Mesenteric fat pad (tissue), 1 donor: ENCODE measurements at places on chromosomes 2 and 18. TPM values are rescaled to one million over a fixed set of nuclear protein-coding genes. Genes with fewer than 3 reads are reported as not detected.

Gene SCYGR4
- total RNA-seq, result not detected

Gene FAM110C
- total RNA-seq, result 1.4 TPM

Gene COL3A1
- total RNA-seq, result 351 TPM

Gene CYP27A1
- 20.5 TPM for total RNA-seq

Gene MDH1B
- 0.19 TPM for total RNA-seq

Gene ITM2C
- 27.1 TPM for total RNA-seq

Gene SPP2
- not detected for total RNA-seq

Gene RAB6C
- total RNA-seq, result not detected

Gene GDF7
- total RNA-seq, result 1.2 TPM

Gene ABCG5
- not detected for total RNA-seq

Gene MGAT5
- 37.5 TPM for total RNA-seq

Gene MAPK4
- total RNA-seq, result not detected

Gene SFXN5
- total RNA-seq, result 11.7 TPM

Gene METTL8
- total RNA-seq, result 27.1 TPM

Gene STK17B
- 67.7 TPM for total RNA-seq

Gene SPIRE1
- 39.8 TPM for total RNA-seq

Gene LDAH
- total RNA-seq, result 12.7 TPM

Gene ABCB6
- total RNA-seq, result 36.5 TPM

Gene SULT1C4
- total RNA-seq, result 2.1 TPM

Gene DOK6
- total RNA-seq, result 1.6 TPM

Gene CLEC4F
- total RNA-seq, result 0.48 TPM

Gene STK11IP
- total RNA-seq, result 17.1 TPM

Gene APLF
- 6.4 TPM for total RNA-seq

Gene UGT1A9
- not detected for total RNA-seq

Gene DNER
- total RNA-seq, result 1.3 TPM

Gene VWC2L
- not detected for total RNA-seq

Gene PRKAG3
- not detected for total RNA-seq

Gene MYO5B
- 1.6 TPM for total RNA-seq

Gene COL5A2
- total RNA-seq, result 93.4 TPM

Gene CXCR4
- total RNA-seq, result 13.2 TPM

Gene SPATA3
- total RNA-seq, result not detected

Gene DNAH7
- total RNA-seq, result 0.45 TPM

Gene HNMT
- 91.4 TPM for total RNA-seq

Gene MC4R
- not detected for total RNA-seq

Gene TOGARAM2
- total RNA-seq, result 0.39 TPM

Gene RTP5
- not detected for total RNA-seq

Gene IL1A
- not detected for total RNA-seq

Gene TMEM87B
- total RNA-seq, result 25.2 TPM

Gene MLPH
- 7.3 TPM for total RNA-seq

Gene CRACDL
- total RNA-seq, result 7.9 TPM

Gene SAG
- not detected for total RNA-seq

Gene RMDN2
- total RNA-seq, result 8.4 TPM

Gene NDC80
- 0.29 TPM for total RNA-seq

Gene UBXN4
- 98.3 TPM for total RNA-seq

Gene SIGLEC15
- 0.32 TPM for total RNA-seq
